Left lobe of liver (tissue), 2 donors: ENCODE measurements at places on chromosomes 1 and 21.

DNA sequence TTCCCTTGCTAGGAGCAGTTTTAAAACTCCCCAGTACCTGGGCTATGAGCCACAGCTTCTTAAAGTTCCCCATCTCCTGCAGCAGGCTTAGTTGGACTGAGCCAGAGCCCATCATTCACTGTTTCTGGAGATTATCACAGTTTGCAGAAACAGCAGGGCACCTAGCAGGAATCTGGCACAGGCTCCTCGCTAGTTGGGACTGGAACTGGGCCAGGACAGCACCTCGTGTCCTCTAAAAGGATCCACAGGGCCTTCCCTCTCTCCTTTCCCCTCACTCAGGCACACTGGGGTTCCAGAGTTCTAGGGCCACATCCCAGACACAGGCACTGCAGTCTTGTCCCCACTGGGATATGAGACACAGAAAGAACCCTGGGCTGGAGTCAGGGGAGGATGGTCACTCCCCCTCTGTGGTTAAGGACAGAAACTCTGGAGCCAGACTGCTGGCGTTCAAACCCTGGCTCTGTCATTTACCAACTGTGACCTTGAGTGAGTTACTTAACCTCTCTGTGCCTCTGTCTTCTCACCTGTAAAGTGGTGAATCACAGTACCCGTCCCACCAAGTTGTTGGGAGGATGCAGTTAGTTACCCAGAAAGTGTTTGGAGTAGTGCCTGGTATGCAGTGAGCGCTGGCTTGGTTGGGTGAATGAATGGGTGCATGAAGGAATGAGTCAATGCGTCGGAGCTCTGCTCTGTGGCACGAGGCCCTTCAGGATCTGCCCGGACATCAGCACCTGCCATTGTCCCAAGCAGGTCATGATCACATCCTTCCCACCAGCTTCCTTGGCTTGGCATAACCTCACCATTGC is 18.8 kb upstream of the ECE1 start:
- DNase-seq: no peak

GRCh38 chr1:222225316-222225691 is 322.6 kb downstream of the HHIPL2 start:
- DNase-seq: no peak

- no peak for DNase-seq
These were observed 1.9 kb downstream of the EIF4G3 start for GRCh38 chr1:21174654-21175323.

- no peak for DNase-seq
These were observed 4.1 kb upstream of the ARHGEF10L start for GRCh38 chr1:17535300-17535936.

GRCh38 chr1:150550222-150551050 is 1.2 kb downstream of the ADAMTSL4 start:
- no peak for DNase-seq

GRCh38 chr21:41451753-41452676 is 26.0 kb downstream of the MX1 start:
- no peak for DNase-seq

DNA sequence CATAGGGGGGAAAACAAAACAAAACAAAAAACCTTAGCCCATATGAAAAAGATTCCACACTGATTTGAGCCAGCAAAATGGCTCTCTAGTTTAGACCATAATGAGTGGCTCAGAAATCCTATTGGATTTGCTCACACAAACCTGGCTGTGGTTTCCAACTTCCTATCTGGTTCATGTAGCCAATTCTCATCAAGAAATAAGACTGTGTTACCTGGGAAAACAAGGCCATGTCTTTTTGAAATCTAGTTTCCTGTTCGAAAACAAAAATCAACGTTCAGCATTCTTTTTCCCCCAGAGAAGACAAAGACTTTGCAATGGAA is 69.2 kb downstream of the TBX15 start:
- no peak for DNase-seq

DNA sequence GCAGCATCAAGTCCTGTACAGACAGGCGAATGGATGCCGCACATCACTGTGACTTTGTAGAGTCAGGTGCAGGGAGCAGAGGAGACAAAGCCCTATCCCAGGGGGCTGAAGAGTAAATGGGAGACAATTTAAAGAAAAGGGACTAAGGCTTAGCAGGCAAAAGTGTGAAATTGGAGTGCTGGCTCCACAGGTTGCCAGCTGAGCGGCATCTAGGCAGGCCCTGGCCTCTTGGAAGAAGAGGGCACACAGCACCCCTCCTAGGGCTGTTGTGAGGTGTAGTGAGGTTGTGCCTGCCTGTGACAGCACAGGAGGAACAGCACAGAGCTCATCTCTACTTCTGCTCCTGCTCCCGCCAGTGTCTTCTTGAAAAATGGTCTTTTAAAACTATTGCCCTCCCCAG is 47.3 kb downstream of the TENT5C start:
- no peak for DNase-seq

DNA sequence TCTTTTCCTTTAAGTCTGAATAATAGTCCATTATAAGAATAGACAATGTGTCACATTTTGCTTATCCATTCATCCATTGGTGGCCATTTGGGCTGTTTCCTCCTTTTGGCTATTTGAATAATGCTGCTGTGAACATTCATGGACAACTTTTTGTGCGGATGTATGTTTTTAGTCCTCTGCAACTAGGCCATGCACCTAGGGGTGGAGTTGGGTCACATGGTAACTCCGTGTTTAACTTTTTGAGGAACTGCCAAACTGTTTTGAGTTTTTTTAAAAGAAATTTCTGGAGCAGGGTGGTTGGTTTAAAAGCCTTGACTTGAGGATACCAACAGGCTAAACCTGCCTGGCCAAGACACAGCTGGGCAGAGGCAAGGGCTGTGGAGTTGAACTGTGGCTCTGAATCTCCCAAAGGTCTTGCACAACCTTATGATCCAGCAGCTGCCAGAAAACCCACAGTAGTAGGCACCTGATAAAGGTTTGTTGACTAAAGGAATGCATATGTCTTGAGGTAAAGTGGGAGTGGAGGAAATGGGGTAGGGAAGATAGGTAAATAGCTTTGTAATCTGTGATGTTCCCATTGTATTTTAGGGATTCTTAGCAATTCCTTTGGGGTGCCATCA is 5.6 kb upstream of the RPTN start:
- no peak for DNase-seq
